ENCODE measurements at places on chromosomes 1 and 21. TPM values are rescaled to one million over a fixed set of nuclear protein-coding genes. Genes with fewer than 3 reads are reported as not detected.

KRTAP11-1 gene
- not detected for total RNA-seq

PRXL2B gene
- total RNA-seq, result 14.1 TPM

TPTE gene
- total RNA-seq, result not detected

SLC9C2 gene
- total RNA-seq, result not detected

CLCA1 gene
- total RNA-seq, result not detected

ZFP69B gene
- total RNA-seq, result 7.7 TPM

AMY1A gene
- total RNA-seq, result not detected

OR6K3 gene
- total RNA-seq, result not detected

HRNR gene
- not detected for total RNA-seq

IQGAP3 gene
- total RNA-seq, result 6.7 TPM

AKR7A3 gene
- total RNA-seq, result 0.15 TPM

S100A2 gene
- total RNA-seq, result 1.4 TPM

LIN28A gene
- total RNA-seq, result 0.04 TPM

SCAF4 gene
- total RNA-seq, result 7.8 TPM

OR2L8 gene
- not detected for total RNA-seq

PADI4 gene
- not detected for total RNA-seq

DMRTA2 gene
- total RNA-seq, result not detected

RAVER2 gene
- 15.4 TPM for total RNA-seq

KIF1B gene
- 26.7 TPM for total RNA-seq

MTMR11 gene
- 0.49 TPM for total RNA-seq

SYCP1 gene
- not detected for total RNA-seq

VSIG8 gene
- not detected for total RNA-seq

TSPEAR gene
- total RNA-seq, result 0.07 TPM
